ENCODE measurements at places on chromosomes 2 and 18. TPM values are rescaled to one million over a fixed set of nuclear protein-coding genes. Genes with fewer than 3 reads are reported as not detected.

GDF7 gene
- total RNA-seq = 0.32 TPM

CIDEA gene
- 17.2 TPM for total RNA-seq

KLF7 gene
- 31.8 TPM for total RNA-seq

LHCGR gene
- 0.26 TPM for total RNA-seq

INPP5D gene
- total RNA-seq = 7.2 TPM

REG1B gene
- total RNA-seq = not detected

POTEC gene
- total RNA-seq = not detected

DSC3 gene
- 0.86 TPM for total RNA-seq

GLI2 gene
- total RNA-seq = 3.8 TPM

PARD3B gene
- total RNA-seq = 12.5 TPM

TCF7L1 gene
- 17.3 TPM for total RNA-seq
